Thyroid gland (tissue), 4 donors: ENCODE measurements at places on chromosomes 4 and X. TPM values are rescaled to one million over a fixed set of nuclear protein-coding genes. Genes with fewer than 3 reads are reported as not detected.

Gene NXF2B
- total RNA-seq = not detected

DNA sequence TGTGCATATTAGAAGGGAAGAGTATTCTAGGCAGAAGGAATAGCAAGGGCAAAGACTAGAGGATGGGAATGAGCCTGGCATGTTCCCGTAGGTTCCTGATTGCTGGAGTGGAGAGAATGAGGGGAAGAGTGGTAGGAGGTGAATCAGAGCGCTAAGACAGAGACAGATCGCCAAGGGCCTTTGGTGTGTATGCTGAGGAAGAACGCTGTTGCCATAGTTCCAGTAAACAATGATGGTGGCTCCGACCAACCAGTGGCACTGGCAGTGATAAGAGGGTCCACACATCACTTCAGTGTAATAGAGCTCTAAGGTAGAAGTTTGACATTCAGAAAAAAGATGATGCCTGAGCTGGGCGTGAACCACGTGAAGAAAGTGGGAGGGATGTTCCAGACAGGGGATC, 966 bp downstream of the TBC1D25 start:
- no peak for DNase-seq
- H3K27me3 ChIP-seq = no peaks in the 10 kb centered on the region

Gene FAM3A
- total RNA-seq = 66.2 TPM

DNA sequence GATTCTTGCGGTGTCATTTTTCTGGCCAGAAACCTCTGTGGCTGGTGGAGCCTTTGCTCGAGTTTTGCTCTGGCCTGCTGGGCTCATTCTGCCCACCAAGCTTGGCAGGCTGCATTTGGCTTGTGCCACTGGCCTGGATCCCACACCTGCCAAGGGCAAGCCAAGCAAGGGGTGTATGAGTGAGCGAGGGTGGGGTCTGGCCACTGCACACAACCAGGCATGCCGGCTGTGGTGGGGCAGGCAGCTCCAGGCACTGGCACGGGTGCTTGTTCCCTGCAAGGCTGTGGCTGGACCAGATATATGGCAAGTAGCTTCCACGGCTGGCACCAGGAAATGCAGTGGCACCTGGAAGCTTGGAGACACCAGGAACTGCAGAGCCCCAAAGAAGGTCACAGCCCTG, 68.6 kb upstream of the PPP3CA start:
- H3K4me3 ChIP-seq = no peak overlapping the region
- H3K27ac ChIP-seq = no peak overlapping the region
- H3K27me3 ChIP-seq = no peaks in the 10 kb centered on the region
- no peak for DNase-seq
- H3K36me3 ChIP-seq = no peaks in the 10 kb centered on the region

DNA sequence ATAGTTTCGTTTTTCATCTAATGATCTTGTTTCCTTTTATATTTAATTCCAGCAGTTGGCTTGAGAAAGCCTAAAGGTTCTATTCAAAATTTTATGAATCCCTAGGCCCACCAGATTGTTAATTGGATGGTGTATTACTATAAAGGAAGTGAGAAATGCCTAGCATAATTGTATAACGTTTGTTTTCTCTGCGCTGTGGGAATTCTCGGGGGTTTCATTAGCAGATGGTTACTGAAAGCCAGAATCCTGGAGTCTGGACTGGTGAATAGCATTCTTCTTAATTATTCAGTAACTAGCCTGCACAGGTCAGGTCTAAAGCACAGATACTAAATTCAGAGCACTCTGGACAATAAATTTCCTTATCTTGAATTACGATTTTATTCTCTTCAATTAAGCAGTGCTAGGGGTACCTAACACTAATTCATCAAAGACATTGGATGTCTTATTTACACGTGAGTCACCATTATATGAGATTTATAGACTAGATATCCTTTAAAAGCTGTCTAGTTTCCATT, 459.4 kb downstream of the DTHD1 start:
- H3K27ac ChIP-seq = no peak overlapping the region
- no peaks in the 10 kb centered on the region for H3K4me1 ChIP-seq
- no peaks in the 10 kb centered on the region for H3K36me3 ChIP-seq
- no peak for DNase-seq
- H3K4me3 ChIP-seq = no peak overlapping the region
- no peaks in the 10 kb centered on the region for H3K27me3 ChIP-seq

- no peak overlapping the region for H3K4me3 ChIP-seq
- no peaks in the 10 kb centered on the region for H3K27me3 ChIP-seq
- no peaks in the 10 kb centered on the region for H3K36me3 ChIP-seq
These were observed 31.6 kb upstream of the CT47C1 start for GRCh38 chrX:119041175-119041574.

GRCh38 chrX:77505227-77505626, 58.0 kb downstream of the FGF16 start:
- no peaks in the 10 kb centered on the region for H3K27me3 ChIP-seq
- no peaks in the 10 kb centered on the region for H3K4me1 ChIP-seq
- H3K27ac ChIP-seq = no peak overlapping the region

DNA sequence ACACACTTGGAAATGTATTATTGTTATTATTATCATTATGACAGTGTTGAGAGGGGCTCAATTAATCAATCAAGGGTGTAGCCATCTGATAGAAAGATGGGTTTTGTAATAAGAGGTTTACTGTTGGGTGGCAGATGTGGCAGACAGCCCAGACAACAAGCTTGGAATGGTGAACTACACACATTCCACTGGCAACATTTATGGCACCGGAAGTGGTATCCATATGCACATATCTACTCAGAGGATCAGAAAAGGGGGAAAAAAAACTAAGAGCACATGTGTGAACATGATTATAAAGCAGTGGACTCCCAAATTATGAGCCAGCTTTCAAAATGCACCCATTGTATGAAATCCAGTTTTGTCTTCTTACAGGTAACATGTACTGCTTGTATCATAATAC, 125.9 kb upstream of the ARX start:
- H3K36me3 ChIP-seq = no peaks in the 10 kb centered on the region
- no peak for DNase-seq

Gene CCSER1
- 37.7 TPM for total RNA-seq

Gene SLC6A14
- not detected for total RNA-seq

GRCh38 chr4:3706111-3706511, 60.1 kb upstream of the ADRA2C start:
- H3K27me3 ChIP-seq = no peaks in the 10 kb centered on the region
- no peak overlapping the region for H3K4me3 ChIP-seq

Gene S100P
- not detected for total RNA-seq

- H3K4me1 ChIP-seq = peaks cover under 1% of the 10 kb centered on the region
- DNase-seq = no peak
- H3K4me3 ChIP-seq = no peak overlapping the region
These were observed 16.9 kb downstream of the SPINK2 start for GRCh38 chr4:56804551-56804950.

DNA sequence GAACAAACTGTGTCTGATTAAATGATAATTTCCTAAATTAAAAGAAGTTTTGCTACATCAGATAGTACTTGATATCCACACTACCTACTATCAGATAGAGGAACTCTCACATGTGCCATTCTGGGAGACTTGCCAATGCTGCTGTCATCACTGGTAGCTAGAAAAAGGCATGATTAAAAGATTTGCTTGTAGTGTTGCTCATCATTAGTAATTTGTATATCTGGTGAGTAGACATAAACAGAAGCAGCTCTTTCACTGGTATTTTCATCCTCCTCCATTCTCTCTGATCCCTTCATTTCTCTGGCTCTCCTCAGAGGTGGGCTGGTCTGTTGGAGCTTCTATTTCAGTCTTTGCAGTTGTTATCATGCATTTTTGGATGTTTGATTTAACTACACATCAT, 56.0 kb downstream of the SPRY1 start:
- no peak overlapping the region for H3K27ac ChIP-seq
- H3K36me3 ChIP-seq = no peaks in the 10 kb centered on the region
- no peaks in the 10 kb centered on the region for H3K4me1 ChIP-seq
- H3K27me3 ChIP-seq = no peaks in the 10 kb centered on the region

Gene MAGEE1
- 5.5 TPM for total RNA-seq

DNA sequence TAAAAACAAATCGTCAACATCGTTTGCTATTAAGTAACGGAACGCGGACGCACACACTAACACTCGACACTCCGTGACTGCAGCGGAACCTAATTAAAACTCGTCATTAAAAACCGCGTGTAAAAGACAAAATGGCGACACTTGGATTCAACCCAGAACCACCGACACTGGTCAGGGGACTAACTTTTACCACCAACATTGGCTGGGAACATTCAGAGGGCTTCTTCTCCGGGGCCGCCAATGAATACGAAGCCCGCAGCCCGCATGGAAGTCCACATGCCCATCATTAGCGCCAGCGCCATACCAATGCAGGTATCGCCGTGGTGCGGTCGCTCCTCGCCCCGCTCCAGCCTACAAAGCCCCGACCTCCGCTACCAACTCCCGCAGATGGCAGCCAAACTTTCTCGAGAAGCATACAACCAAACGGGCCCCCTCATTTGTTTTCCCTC, 498 bp downstream of the RBMX start:
- peaks cover 26% of the 10 kb centered on the region for H3K36me3 ChIP-seq
- no peaks in the 10 kb centered on the region for H3K27me3 ChIP-seq
- peak overlapping the region; percentile 95 for H3K27ac ChIP-seq

DNA sequence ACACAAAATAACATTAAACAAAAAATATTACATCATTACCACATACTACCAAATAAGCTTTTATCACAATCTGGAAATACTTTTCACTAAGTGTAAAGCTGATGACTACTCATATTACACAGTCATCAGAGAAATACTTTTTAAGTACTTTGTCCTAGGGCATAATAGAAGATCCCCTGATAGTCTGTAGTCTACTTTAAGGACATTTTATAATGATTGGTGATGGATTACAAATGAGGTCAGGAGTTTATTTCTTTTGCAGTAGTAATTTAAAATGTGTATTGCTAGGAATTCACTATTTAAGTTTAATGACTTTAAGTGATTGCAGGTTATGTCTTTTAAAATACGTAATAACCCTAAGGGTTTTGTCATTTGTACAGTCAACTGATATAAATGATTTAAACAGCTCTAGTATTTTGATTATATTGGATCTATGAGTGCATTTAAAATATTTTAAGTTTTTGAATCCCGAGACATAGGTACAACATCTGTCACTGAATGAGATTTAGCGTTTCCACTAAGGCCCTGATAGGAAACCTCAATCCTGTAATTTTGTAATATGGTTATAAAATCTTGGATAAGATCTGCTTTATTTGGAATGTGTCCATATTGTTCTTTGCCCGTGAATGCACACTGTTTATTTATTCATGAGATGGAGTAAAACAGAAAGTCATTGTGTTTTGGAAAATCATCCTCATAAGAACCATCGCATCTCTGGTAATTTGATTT, 189.5 kb downstream of the ARAP2 start:
- no peak overlapping the region for H3K27ac ChIP-seq
- H3K36me3 ChIP-seq = no peaks in the 10 kb centered on the region
- no peak overlapping the region for H3K4me3 ChIP-seq
- no peaks in the 10 kb centered on the region for H3K27me3 ChIP-seq

Gene ABRAXAS1
- total RNA-seq = 26.5 TPM

Gene RS1
- not detected for total RNA-seq

DNA sequence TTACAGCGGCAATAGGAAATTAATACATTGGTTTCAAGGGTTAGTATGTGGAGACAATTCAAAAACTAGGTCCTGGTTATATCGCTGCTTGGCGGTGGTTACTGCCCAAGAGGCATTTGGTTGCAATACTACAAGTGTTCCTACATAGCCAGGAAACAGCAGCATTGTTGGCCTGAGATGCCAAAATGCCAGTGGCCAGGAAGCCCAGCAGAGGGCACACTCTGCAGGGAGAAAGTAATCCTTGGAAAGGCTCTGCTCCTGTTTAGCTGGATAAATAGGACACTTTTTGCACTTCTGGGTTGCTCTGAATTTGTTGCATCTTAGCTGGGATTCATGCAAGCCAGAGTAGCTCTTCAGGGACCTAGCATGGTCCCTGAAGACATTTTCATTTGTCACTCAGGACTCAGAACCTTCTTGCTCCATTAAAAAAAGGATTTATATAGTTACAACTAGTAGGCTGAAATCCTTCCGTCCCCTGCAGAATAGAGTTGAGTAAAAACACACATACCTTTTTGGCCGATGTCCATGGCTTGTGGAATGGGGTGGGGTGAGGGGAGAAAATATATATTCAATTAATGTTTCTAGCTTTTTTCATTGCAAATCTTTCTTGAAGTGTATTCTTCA, 8.1 kb upstream of the GPR119 start:
- no peak overlapping the region for H3K27ac ChIP-seq
- no peaks in the 10 kb centered on the region for H3K4me1 ChIP-seq
- H3K36me3 ChIP-seq = no peaks in the 10 kb centered on the region
- peak; percentile 37 for DNase-seq
- no peak overlapping the region for H3K4me3 ChIP-seq
